Left renal pelvis (tissue), 4 donors: ENCODE measurements at places on chromosomes 5 and 9. TPM values are rescaled to one million over a fixed set of nuclear protein-coding genes. Genes with fewer than 3 reads are reported as not detected.

The OLFML2A gene
- polyA plus RNA-seq, result 26.7 TPM

GRCh38 chr9:136847826-136848392 lies 1.3 kb upstream of the PHPT1 start:
- peak; percentile 35 for DNase-seq

GRCh38 chr5:55104946-55105701 lies 2.7 kb downstream of the GZMA start:
- no peak for DNase-seq

The GRXCR2 gene
- not detected for polyA plus RNA-seq

DNA sequence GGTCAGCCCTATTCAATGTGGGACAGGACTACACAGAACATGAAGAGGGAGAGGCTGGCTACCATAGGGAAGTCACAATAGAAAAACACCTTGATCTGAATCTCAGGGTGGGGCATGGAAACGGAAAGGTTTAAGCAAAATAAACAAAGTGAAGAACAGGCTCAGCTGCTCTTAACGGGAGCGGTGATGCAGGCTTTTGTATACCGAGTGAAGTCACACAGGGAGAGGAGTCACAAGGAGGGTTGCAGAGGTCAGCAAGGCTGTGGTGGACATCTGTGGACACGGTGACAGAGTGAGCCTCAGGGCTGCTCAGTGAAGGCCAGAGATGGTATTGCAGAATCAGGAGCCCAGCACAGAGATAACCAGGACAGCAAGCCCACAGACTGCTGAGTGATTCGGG lies 30.6 kb upstream of the SEMA4D start:
- no peak for DNase-seq

The DRD1 gene
- polyA plus RNA-seq, result not detected

The FRMPD1 gene
- polyA plus RNA-seq, result 0.72 TPM

The SREK1IP1 gene
- polyA plus RNA-seq, result 25.7 TPM

DNA sequence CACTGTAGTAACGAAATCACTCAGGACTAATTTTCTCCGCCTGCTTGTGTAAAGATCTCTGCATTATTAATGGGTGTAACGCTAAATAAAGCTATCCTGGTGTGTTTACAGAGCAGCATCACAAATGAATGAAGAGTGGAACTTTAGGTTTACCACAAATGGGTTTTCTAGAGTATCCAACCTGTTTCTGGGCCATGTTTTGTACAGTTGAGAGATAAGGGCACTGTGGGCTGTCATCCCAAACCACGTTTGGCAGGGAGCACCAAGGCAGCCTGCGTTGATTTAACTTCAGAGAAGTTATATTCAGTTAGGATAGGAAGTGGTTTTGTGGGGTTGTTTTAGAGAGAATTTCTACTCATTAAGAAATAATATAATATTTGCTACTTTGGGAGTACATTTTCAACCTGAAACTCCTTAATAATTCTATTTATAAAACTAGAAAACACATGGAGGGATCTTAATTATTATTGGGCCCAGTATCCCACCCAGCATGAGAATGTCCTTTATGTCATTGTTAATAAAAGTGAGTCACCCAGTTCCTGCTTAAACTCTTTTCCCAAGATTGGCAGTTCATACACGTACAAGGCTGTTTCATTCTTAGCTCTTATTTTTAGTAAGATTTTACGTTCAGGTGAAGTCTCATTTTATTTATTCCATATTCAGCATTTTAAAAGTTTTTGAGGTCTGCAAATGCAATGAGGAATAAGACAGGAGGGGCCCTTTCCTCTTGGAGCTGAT lies 8.0 kb downstream of the KCNN2 start:
- DNase-seq, result no peak

The LCN15 gene
- 0.07 TPM for polyA plus RNA-seq

GRCh38 chr9:116095403-116095802 lies 58.2 kb upstream of the PAPPA start:
- no peak for DNase-seq

- no peak for DNase-seq
Measured at GRCh38 chr9:87950296-87950695, 24.0 kb downstream of the CDK20 start.
